Lung (tissue), 17 donors: ENCODE measurements at places on chromosomes 2 and 18. TPM values are rescaled to one million over a fixed set of nuclear protein-coding genes. Genes with fewer than 3 reads are reported as not detected.

- H3K27me3 ChIP-seq, result no peaks in the 10 kb centered on the region
- H3K4me3 ChIP-seq, result no peak overlapping the region
- no peak for DNase-seq
- H3K27ac ChIP-seq, result no peak overlapping the region
These were observed 179.2 kb downstream of the SETBP1 start for GRCh38 chr18:44859751-44860439.

ACVR1C gene
- 0.82 TPM for total RNA-seq

GRCh38 chr2:75311993-75312392 is 112.7 kb upstream of the TACR1 start:
- H3K4me3 ChIP-seq, result no peak overlapping the region
- no peak overlapping the region for H3K27ac ChIP-seq
- no peaks in the 10 kb centered on the region for H3K27me3 ChIP-seq
- no peaks in the 10 kb centered on the region for H3K4me1 ChIP-seq
- DNase-seq, result no peak

DNA sequence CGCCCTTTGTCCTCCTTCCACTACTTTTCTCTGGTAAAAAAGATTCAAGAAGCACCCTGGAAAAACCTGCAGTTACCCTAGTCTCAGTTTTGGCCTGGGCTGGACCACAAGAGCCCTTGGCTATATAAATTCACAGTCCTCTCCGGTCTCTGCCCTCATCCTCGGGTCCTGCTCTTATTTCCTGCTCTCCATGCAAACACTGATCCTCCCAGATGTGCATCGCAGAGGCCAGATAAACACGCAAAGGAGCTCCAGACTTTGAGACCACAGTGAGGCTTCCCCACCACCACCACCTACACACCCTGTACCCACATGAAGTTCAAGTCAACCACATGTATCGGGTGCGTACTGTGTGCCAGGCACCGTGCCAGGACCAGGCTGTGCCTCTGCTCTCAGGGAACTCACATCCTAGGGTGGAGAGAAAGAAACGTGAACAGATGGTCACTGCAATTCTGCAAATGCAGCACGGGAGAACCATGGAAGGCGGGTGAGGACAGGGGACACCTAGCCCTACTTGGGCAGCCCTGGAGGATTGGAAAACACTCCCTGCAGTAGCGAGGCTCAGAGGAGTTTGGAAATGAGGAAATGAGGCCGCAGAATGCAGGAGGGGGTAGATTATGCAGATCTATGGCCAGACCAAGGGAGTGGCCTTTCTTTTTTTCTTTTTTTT is 7.4 kb downstream of the CTDSP1 start:
- no peaks in the 10 kb centered on the region for H3K27me3 ChIP-seq
- H3K36me3 ChIP-seq, result peaks cover 9% of the 10 kb centered on the region
- peak overlapping the region; percentile 76 for H3K27ac ChIP-seq
- no peak overlapping the region for H3K4me3 ChIP-seq
- peaks cover 37% of the 10 kb centered on the region for H3K4me1 ChIP-seq
- DNase-seq, result peak; percentile 74

DNA sequence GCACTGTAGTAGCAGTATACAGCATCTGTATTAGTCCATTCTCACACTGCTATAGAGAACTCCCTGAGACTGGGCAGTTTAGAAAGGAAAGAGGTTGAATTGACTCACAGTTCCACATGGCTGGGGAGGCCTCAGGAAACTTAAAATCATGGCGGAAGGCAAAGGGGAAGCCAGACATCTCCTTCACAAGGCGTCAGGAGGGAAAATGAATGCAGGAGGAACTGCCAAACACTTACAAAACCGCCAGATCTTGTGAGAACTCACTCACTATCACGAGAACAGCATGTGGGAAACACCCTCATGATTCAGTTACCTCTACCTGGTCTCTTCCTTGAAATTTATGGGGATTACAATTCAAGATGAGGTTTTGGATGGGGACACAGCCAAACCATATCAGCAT is 25.4 kb downstream of the MAP4K4 start:
- no peak for DNase-seq
- H3K4me1 ChIP-seq, result peaks cover 12% of the 10 kb centered on the region
- H3K4me3 ChIP-seq, result no peak overlapping the region
- no peaks in the 10 kb centered on the region for H3K36me3 ChIP-seq
- H3K27me3 ChIP-seq, result no peaks in the 10 kb centered on the region

CTAGE1 gene
- total RNA-seq, result 0.06 TPM

DNA sequence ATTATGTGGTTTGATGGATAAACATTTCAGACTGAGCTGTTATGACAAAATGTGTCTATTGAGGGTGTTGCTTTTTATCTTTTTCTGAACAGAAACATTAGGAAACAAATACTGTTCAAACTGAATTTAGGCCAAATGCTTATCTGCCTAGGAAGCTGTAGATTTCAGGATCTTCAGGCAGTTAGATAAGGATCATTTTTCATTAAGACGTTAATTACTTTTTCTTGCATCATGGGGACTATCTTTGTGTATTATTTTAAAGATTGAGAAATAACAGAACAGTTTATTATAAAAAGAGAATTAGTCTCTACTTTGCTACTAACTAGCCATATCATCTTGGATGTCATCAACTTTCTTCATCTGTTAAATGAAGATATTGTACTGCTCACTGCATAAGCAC is 107.5 kb downstream of the TTC27 start:
- no peaks in the 10 kb centered on the region for H3K36me3 ChIP-seq
- no peak overlapping the region for H3K27ac ChIP-seq
- no peaks in the 10 kb centered on the region for H3K27me3 ChIP-seq
- peaks cover 33% of the 10 kb centered on the region for H3K4me1 ChIP-seq

GRCh38 chr2:67625178-67625577 is 228.0 kb downstream of the ETAA1 start:
- H3K27ac ChIP-seq, result no peak overlapping the region
- no peak overlapping the region for H3K4me3 ChIP-seq
- no peaks in the 10 kb centered on the region for H3K36me3 ChIP-seq
- no peak for DNase-seq

GRCh38 chr2:201196003-201196402 is 13.1 kb downstream of the CASP10 start:
- no peaks in the 10 kb centered on the region for H3K27me3 ChIP-seq
- no peak overlapping the region for H3K27ac ChIP-seq
- H3K4me3 ChIP-seq, result no peak overlapping the region
- no peaks in the 10 kb centered on the region for H3K4me1 ChIP-seq
- peak; percentile 37 for DNase-seq
- H3K36me3 ChIP-seq, result peaks cover 5% of the 10 kb centered on the region

GRCh38 chr2:136386046-136386445 is 268.1 kb upstream of the CXCR4 start:
- no peaks in the 10 kb centered on the region for H3K27me3 ChIP-seq
- H3K27ac ChIP-seq, result no peak overlapping the region
- H3K4me3 ChIP-seq, result no peak overlapping the region
- H3K4me1 ChIP-seq, result no peaks in the 10 kb centered on the region

WDPCP gene
- total RNA-seq, result 14.6 TPM

SLC5A7 gene
- 0.48 TPM for total RNA-seq

- DNase-seq, result no peak
- no peaks in the 10 kb centered on the region for H3K36me3 ChIP-seq
- no peak overlapping the region for H3K27ac ChIP-seq
- H3K4me3 ChIP-seq, result no peak overlapping the region
- H3K4me1 ChIP-seq, result no peaks in the 10 kb centered on the region
These were observed 32.3 kb upstream of the XDH start for GRCh38 chr2:31446848-31447247.

GRCh38 chr2:134459706-134460406 is 206.0 kb downstream of the MGAT5 start:
- H3K36me3 ChIP-seq, result no peaks in the 10 kb centered on the region
- no peak overlapping the region for H3K27ac ChIP-seq
- H3K4me3 ChIP-seq, result no peak overlapping the region
- no peaks in the 10 kb centered on the region for H3K4me1 ChIP-seq

RFX8 gene
- total RNA-seq, result 0.58 TPM

DNA sequence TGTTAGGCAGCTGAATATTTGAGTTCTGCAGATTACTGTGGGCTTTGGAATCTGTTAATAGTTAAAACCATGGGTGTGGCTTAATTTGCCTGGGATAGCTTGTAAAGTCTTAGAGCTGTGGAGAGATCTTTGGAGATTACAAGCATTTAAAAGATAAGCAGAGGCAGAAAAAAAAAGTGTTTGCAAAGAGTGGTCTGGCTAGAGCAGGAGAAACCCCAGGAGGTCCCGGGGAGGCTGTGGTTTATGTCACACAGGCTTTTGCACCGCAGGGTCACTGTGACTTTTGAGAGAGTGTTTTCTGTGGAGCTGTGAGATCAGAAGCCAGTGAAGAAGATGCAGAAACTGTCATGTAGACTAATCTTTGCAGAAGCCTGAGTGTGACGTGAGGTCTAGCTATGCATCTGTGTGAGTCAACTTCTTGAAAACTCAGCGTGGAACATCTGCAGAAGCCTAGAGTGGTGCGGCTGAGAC is 49.0 kb downstream of the SETBP1 start:
- H3K27ac ChIP-seq, result no peak overlapping the region
- DNase-seq, result no peak
- no peaks in the 10 kb centered on the region for H3K4me1 ChIP-seq
- H3K27me3 ChIP-seq, result no peaks in the 10 kb centered on the region
- H3K4me3 ChIP-seq, result no peak overlapping the region
- no peaks in the 10 kb centered on the region for H3K36me3 ChIP-seq

DNA sequence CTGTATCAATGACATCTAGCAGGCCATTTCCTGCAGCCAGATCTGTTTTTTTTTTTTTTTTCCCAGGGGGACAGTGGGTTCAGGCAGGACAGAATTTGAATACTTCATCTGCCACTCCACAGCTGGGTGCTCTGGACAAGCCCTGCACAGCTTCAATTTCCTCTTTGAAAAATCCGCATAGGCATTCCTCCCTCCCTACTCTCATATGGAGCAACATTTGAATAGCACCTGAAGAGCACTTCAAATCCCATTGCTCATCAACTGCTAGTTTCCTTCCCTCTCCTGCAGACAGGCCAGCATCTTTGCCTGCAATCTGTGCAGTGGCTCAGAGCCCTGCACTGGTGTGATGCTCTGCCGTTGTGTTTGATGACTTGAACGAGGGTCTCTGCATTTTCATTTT is 326.3 kb downstream of the TSN start:
- no peaks in the 10 kb centered on the region for H3K36me3 ChIP-seq
- no peak for DNase-seq
- H3K4me3 ChIP-seq, result no peak overlapping the region
- no peak overlapping the region for H3K27ac ChIP-seq

ZNF521 gene
- total RNA-seq, result 48.8 TPM

IL37 gene
- not detected for total RNA-seq

VAPA gene
- 255 TPM for total RNA-seq

POMC gene
- total RNA-seq, result 3.7 TPM

GRP gene
- total RNA-seq, result 4.0 TPM

- H3K27me3 ChIP-seq, result no peaks in the 10 kb centered on the region
- H3K4me3 ChIP-seq, result no peak overlapping the region
These were observed 45.2 kb downstream of the EIF2AK3 start for GRCh38 chr2:88582030-88582429.

MEP1B gene
- total RNA-seq, result not detected

DNA sequence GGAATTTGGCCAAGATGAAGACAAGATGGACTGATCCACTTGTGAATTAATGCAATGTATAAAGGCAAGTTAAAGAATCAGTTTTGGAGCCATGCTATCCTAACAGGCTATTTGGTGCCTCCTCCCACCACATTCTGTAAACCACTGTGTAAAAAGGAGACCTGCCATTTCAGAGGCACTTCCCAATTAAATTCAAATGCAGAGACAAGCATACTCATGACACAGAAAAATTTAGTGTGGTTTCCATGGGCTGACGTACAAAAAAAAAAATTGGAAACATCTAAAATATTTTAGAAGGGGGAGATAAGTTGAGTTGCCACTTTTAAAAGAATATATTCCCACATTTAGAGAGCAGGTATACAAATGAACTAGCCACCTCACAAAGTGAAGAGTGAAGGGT is 112.1 kb downstream of the TCF4 start:
- no peak for DNase-seq
- no peak overlapping the region for H3K4me3 ChIP-seq
- peaks cover 18% of the 10 kb centered on the region for H3K4me1 ChIP-seq
- no peaks in the 10 kb centered on the region for H3K27me3 ChIP-seq
- no peak overlapping the region for H3K27ac ChIP-seq

DNA sequence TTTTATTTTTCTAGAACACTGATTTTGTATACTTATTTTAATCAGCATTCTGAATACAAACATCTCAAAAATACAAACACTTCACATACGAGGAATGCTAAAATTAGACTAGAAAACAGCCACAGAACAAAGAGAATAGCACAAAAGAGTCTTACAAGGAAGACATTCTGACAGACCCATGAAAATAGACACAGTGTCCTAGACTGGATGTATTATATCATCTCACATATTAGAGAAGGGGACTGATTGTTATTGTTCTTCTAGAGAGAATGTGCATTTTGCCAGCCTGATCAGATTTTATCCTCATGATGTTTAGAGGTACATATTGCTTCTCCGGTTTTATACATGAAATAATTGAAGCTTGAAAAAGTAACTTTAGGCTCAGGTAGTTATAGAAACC is 357.9 kb downstream of the DPP10 start:
- H3K27ac ChIP-seq, result no peak overlapping the region
- H3K36me3 ChIP-seq, result no peaks in the 10 kb centered on the region
- DNase-seq, result no peak
- H3K4me3 ChIP-seq, result no peak overlapping the region
- H3K4me1 ChIP-seq, result no peaks in the 10 kb centered on the region
